ENCODE measurements at places on chromosomes 3 and 15. TPM values are rescaled to one million over a fixed set of nuclear protein-coding genes. Genes with fewer than 3 reads are reported as not detected.

FRMD5 gene
- total RNA-seq, result 8.9 TPM

WDR93 gene
- 0.69 TPM for total RNA-seq

SH3GL3 gene
- 46.6 TPM for total RNA-seq

CNTN3 gene
- 28.5 TPM for total RNA-seq

CELF6 gene
- 8.5 TPM for total RNA-seq

ITGA11 gene
- total RNA-seq, result 18.7 TPM

GOLGA8G gene
- total RNA-seq, result not detected

MESP1 gene
- 5.1 TPM for total RNA-seq

SPINT1 gene
- total RNA-seq, result 4.5 TPM

C2CD4B gene
- 5.6 TPM for total RNA-seq

SLC9A9 gene
- total RNA-seq, result 39.7 TPM

- no peak for DNase-seq
Measured at GRCh38 chr15:83288381-83288801, 3.9 kb upstream of the BNC1 start.

- DNase-seq, result no peak
Measured at GRCh38 chr15:89769366-89769765, 6.8 kb upstream of the MESP2 start.

DNA sequence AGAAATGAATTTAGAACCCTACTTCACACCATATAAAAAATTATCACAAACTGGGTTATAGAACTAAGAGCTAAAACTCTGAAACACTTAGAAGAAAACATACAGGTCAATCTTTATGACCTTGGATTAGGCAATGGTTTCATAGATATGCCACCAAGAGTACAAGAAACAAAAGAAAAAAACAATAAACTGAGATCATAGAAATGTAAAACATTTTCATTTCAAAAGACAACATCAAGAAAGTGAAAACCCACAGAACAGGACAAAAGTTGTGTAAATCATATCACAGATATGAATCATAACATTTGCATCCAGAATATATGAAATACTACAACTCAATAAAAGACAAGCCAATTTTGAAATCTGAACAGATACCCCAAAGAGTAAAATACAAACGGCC lies 72.4 kb downstream of the TBL1XR1 start:
- DNase-seq, result no peak

- DNase-seq, result no peak
Measured at GRCh38 chr3:139129892-139130291, 85.2 kb upstream of the PRR23C start.

- DNase-seq, result no peak
Measured at GRCh38 chr3:10088256-10088655, 19.8 kb downstream of the FANCD2OS start.

GRCh38 chr3:63656786-63657185 lies 4.3 kb downstream of the SNTN start:
- DNase-seq, result no peak

DNA sequence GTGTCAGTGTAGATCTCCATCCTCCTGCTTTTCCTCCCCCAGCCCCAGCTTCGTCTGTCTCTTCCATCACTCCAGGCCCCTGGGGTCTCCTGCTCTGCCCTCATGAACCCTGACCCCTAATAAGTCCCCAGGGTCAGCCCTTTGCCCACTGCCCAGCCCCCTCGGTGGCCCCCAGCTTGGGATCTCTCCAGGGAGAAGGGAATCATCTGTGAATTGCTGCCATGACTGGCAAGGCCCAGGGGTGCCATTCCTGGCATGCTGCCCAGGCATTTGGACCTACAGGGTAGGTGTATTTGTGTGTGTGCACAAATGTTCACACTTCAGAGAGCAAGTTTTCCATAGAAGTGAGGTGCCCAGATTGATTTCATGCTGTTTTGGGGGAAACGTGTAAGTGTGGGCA lies 5.9 kb upstream of the TBC1D21 start:
- DNase-seq, result no peak

GRCh38 chr3:46414739-46415138 lies 7.7 kb downstream of the CCRL2 start:
- DNase-seq, result no peak

- no peak for DNase-seq
Measured at GRCh38 chr3:50652709-50653108, 22.0 kb upstream of the DOCK3 start.

DNA sequence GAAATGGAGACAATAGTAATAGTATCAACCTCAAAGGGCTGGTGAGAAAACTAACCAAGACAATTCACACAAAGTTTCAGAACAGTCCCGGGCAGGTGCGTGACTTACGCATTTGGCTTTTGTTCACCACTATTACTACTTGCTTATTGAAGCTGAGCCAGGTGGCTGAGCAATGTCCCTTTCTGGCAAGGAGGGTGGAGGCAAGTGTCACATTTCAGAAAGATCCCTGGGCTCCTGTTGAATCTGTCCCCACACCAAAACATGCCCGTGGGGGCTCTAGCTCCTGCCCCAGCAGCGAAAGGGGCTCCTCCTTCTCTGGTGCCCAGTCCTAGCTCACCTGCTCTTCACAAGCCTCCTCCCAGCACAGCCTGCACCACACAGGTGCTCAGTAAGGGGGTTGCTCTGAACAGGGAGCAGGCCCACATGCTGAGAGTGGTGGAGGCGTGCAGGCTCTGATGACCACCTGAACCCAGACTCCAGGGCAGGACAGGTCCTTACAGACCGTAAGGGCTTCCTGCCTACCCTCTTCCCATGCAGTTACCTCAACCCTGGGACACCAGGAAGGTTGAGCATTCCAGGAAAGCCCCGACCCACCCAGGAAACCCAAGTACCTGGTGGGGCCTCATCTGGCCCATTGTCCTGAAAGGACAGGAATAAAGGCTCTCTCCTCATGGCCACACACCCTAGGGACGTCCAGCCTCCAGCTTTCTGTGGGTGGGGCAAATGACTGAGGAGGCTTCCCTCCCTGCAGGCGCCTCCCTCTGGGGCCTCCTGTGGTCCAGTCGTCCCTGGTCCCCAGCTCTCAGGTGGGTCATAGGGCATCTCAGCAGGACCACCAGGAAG lies 32.6 kb downstream of the SEMA7A start:
- DNase-seq, result no peak

DNA sequence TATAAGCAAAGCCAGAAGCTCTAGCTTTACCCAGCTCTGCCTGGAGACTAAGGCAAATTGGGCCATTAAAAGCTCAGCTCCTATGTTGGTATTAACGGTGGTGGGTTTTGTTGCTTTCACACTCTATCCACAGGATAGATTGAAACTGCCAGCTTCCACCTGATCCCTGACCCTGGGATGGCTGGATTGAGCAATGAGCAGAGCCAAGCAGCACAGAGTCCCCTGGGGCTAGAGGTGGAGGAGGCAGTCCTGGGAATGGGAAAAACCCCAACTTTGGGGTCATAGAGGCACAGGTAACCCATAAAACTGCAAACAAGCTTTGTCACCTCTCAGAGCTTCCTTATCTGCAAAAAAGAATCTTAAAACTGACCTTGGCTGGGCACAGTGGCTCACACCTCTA lies 6.6 kb downstream of the RHO start:
- DNase-seq, result no peak

- DNase-seq, result no peak
Measured at GRCh38 chr15:65659502-65660052, 37.8 kb downstream of the SLC24A1 start.

- no peak for DNase-seq
Measured at GRCh38 chr15:61081027-61081322, 148.1 kb downstream of the RORA start.

DNA sequence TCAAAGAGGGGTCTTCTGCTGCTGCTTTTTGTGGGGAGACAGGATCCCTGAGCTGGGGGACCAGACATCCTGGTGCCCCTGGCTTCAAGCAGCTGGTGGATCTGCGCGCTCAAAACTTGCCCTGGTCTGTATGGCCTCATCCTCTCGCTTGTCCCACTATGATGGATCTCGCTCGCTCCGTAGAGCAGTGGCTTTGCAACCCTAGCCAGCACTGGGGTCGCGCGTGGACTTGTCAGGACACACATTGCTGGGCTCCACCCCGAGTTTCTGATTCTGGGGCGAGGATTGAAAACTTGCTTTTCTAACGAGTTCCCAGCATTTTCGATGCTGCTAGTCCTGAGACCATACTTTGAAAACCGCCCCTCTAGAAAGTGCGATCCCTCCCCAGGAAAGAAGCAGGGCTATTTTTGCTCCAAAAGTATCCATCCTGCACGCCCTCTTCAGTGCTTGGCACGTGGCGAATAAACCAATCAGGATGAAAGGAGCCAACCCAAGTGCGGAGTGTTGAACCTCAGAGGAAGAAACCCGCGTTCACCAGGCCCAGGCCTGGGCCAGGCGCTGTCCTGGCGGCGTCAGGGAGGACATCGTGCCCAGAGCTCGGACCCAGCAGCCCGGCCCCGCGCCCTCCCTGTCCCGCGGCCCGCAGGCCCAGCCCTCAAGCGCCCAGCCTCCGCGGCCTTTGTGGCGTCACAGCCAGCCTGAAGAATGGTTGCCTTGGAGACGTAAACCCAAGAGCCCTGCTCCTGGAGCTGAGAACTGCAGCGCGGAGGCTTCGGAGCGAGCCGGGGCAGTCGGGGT lies at the start of gene CFAP100:
Gene CFAP100, plus strand, starts transcription at position 731 of the 798 bp plus-strand sequence. CDS start 1,092 bp downstream, outside the sequence.
- peak; percentile 47 for DNase-seq

GRCh38 chr15:39860200-39860599 lies 59.9 kb downstream of the GPR176 start:
- no peak for DNase-seq

DNA sequence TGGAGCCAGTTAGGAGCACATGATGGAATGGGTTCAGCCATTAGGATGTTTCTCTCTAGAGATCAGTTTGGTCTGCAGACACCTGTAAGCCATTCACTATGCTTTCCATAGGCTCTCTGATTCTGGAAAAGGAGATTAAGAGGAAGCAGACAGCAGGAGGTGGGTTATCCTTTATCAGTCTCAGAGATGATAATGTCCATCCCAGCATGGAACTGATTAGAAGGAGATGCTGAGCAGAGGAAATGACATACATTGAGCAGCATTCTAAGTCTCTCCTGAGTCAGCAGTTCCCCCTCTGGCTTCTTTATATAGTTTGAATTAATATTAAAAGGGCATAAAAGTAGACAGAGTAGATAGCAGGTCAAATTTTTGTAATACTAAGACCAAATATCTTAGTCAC lies 591.1 kb downstream of the GBE1 start:
- DNase-seq, result no peak

GRCh38 chr3:190710723-190711122 lies 151.8 kb downstream of the GMNC start:
- DNase-seq, result no peak

- no peak for DNase-seq
Measured at GRCh38 chr15:38860674-38861073, 296.1 kb upstream of the RASGRP1 start.

GRCh38 chr15:95690631-95691340 lies 639.7 kb upstream of the NR2F2 start:
- no peak for DNase-seq

- DNase-seq, result no peak
Measured at GRCh38 chr3:134426660-134427181, 52.5 kb upstream of the AMOTL2 start.
